ENCODE measurements at places on chromosomes 4 and X. TPM values are rescaled to one million over a fixed set of nuclear protein-coding genes. Genes with fewer than 3 reads are reported as not detected.
A peak's percentile ranks its signal among the peaks of the same experiment; 100 is the strongest.

DNA sequence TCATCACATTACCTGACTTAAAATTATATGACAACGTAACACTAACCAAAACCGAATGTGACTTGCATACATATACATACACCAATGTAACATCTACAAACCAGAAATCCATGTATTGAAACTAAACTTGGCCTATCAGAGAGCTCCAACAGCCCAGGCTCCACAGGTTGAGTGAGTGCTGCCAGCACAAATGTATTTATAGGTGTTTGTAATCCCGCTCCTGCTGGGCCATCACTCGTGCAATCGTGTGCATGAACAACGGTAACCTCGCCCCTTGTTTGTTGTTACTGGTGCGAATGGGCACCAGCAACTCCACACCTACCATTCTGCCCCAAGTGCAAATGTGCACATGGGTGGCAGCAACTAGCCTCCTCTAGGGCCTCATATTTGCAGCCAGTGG is 285.7 kb upstream of the ZCCHC13 start:
- DNase-seq, result no peak

The WDR19 gene
- 8.7 TPM for total RNA-seq

The PNMA6F gene
- not detected for total RNA-seq

DNA sequence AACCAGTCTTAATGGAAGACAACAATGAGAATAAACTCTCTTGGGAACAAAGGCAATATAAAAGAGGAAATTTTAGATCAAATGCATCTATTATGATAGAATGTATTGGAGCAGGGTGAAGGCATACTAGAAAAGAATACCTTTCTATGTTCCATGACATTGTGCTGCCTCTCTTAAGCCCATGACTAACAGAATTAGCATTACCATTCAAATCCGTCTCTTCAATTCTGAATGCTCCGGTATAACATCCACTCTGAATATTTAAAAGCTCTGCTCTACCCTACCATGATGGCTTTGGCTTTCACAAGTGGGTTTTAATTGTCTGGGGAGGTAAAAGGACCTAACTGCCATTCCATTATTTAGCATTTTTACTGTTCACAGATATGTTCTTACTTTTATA is 1878.4 kb downstream of the ARAP2 start:
- DNase-seq, result no peak

DNA sequence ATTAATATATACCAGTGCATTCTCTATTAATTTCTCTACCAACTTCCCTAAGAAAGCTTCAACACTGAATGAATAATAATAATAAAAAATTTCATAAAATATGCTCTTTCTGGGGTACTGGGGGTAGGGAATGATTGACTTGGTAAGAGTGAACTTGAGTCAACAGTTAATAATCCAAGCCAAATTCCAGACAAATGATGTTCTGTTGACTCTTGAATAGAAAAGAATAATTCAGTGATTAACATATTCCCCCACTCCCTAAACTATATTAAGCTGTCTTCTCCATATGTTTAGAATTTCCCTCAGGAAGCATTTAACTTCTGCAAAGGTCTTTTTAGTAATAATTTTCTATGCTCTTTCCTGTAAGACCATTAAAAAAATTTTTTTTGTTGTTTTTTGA is 12.3 kb downstream of the PGRMC2 start:
- DNase-seq, result peak; percentile 41

DNA sequence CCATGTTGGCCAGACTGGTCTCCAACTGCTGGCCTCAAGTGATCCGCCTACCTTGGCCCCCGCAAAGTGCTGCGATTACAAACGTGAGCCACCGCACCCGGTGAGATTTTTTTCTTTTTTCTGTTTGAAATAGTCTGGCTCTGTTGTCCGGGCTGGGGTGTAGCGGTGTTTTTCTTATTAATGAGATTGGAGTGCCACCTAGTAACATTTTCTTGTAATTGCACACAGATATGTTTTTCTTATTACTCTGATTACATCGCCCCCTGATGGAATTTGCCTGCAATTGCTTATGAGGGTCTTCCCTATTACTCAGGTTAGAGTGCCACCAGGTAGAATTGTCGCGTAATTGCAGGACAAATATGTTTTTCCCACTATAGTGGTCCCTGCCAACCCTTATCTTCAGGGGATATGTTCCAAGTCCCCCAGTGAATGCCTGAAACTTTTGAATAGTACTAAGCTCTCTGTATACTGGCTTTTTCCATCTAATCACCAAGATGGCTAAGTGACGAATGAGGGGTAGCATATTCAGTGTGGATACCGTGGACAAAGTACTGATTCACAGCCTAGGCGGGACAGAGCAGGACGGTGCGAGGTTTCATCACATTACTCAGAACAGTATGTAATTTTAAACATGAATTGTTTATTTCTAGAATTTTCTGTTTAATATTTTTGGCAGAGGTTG is 8.6 kb upstream of the PDHA1 start:
- DNase-seq, result peak; percentile 14

DNA sequence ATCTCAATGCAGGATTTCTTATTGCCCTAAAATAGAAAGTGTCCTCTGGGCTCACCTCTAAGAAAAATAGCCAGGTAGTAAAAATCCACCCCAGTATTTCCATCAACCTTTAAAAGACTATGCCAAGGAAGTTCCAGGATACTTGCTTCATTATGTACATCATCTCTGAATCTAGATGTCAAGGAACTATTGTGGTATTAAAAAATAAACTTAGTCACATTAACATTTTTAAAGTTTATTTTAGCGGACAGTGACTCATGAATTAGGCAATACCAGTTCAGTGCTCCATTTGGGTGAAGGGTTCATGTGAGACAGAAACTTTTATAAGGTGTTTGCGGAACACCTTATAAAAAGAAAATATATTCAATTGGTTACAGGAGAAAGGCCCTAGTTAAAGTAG is 209.2 kb downstream of the ADAM29 start:
- no peak for DNase-seq

DNA sequence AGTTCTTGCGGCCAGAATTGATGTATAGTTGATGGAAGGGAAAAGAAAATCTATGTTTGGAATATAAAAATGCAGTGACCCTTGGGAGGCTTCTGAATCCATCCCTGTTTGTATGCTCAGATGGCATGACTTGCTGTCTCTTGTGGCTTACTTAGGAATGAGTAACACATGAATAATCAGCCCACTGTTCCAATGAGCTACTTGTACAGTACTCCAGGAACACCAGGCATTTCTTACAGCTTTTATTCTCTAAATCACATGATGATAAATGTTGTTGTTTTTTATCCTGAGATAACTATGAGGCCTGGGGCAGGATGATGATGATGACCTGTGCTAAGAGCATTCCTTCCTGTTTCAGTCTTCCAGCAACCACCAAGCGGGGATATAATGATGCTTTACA is 18.9 kb downstream of the TMPRSS11E start:
- DNase-seq, result peak; percentile 84
